ENCODE measurements at places on chromosomes 3 and 15.

GRCh38 chr3:71961891-71962290 is 176.9 kb upstream of the PROK2 start:
- DNase-seq: no peak

- DNase-seq: no peak
Measured at GRCh38 chr3:174598885-174599439, 260.2 kb upstream of the NAALADL2 start.

DNA sequence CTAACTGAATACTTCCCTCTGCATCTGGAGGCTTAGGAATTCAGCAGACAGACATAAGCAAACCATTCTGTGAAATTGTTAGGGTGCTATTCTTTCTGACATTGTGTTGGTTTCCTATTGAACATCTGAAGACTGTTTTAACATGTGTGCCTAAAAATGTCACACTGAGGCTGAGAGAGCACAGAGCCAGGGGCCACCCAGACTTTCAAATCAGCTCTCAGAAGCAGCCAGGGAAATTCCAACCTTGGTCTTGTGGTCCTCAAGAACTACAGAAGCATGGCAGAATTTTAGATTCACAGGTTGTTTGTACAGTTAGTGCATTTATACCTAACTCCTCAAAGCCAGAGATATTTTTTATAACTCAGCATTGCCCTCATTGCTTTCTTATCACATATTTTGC is 929.2 kb upstream of the CFAP20DC start:
- peak; percentile 21 for DNase-seq

- DNase-seq: no peak
Measured at GRCh38 chr3:64612082-64612860, 75.5 kb downstream of the ADAMTS9 start.

DNA sequence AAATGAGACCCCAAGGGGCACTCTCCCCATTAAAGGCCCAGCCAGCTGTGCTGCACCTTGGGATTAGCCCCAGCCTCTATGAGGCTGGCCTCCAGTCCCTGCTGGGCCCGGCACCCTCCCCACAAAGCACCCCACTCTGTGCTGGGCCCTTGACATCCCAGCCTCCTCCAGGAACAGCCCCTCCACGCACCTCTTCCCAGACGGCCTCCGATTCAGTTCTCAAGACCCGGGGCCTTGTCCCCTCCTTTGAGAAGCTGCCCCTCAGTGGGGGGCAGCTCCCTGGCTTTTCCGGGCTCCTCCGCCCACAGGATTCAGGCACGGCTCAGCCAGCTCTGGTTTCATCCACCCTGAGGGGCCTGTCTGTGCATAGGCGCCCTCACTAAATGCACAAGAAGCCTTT is 144.1 kb downstream of the LRRK1 start:
- DNase-seq: no peak

- DNase-seq: no peak
Measured at GRCh38 chr15:101499863-101500713, 10.6 kb upstream of the PCSK6 start.

- DNase-seq: no peak
Measured at GRCh38 chr3:66297900-66298299, 77.1 kb downstream of the SLC25A26 start.

- DNase-seq: no peak
Measured at GRCh38 chr15:62858343-62858742, 184.2 kb upstream of the TPM1 start.

DNA sequence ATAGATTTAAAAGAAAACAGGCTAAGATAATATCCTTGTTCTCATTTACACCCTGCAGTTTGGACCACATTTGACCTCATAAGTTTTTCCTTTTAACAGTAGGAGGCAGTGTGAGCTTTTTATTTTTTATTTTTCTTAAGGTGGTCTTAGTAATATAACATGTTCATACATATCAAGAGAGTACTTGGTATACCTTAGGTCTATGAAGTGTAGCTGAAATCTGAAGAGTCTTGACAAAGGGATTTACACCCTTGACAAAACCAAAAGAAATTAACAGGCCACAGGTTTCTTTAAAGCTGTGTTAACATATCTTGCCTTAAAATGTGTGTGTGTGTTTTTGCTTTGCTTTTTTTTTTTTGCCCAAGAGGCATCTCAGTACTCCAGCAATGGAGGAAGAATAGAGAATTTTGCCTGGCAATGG is 3.2 kb downstream of the RAP2B start:
- DNase-seq: no peak

DNA sequence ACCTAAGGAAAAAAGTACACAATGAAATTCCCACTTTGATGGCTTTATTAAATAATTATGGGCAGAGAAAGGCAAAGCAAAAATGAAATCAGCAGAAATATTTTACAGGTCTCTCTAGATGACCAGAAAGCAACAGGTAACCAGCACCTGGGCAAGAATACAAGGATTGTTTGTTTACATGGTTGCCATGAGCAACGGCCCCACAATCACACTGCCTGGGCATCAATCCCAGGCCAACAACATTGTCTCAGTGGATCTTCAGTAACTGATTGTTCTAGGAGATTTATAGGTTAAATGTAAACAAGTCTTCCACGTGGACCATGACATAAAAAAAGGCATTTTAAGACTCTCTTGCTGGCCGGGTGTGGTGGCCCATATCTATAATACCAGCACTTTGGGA is 82.6 kb downstream of the PDZRN3 start:
- no peak for DNase-seq

Data from activated CD4-positive, alpha-beta T cell treated with anti-CD3 and anti-CD28 coated beads, Interleukin-2, amount 50 U/mL, for 48 hours (primary cell).